AG09309 (cell line): ENCODE measurements at places on chromosomes 1 and 21.

GRCh38 chr1:179326746-179327145, 33.1 kb downstream of the SOAT1 start:
- DNase-seq: no peak

- no peak for DNase-seq
Measured at GRCh38 chr1:207334337-207334736, 12.9 kb downstream of the CD55 start.

- DNase-seq: peak; percentile 40
Measured at GRCh38 chr1:115364046-115364779, 26.2 kb upstream of the NGF start.

- no peak for DNase-seq
Measured at GRCh38 chr1:25573591-25573930, 30.2 kb downstream of the LDLRAP1 start.

DNA sequence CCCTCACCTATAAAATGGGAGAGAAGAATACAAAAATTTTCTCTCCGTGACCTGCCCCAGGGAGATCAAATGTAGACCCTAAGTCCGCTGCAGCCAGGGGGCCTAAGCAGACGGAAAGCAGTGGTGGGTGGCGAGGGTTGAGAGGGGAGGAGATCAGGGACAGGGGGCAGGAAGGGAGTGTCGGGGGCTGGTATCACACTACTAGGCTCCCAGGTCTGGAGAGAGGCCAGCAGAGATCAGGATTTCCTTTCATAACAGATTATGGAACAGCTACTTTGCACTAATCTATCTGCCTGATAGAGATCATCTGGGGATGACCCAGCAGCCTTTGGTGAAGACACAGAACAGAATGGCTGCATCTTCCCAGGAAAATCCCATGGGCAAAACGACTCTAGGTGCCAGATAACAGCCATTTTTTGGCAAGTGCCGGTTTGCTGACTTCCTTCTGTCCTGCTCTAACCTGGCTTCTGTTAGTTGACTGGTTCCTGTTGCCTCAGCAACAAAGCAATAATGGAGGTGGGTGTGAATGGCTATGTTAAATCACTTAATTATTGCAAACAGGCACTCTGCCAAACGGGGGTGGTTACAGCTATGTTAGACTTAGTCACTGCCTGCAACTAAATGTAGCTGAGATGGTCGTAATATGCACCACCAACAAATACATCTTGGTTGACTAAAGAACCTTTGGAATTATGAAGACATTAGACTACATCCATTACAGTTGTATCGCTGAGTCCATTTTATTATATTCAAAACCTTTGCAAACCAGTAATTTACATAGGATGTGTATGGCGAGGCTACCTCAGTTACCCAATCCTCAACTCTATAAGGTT, 30.0 kb upstream of the EPS8L3 start:
- DNase-seq: peak; percentile 59

DNA sequence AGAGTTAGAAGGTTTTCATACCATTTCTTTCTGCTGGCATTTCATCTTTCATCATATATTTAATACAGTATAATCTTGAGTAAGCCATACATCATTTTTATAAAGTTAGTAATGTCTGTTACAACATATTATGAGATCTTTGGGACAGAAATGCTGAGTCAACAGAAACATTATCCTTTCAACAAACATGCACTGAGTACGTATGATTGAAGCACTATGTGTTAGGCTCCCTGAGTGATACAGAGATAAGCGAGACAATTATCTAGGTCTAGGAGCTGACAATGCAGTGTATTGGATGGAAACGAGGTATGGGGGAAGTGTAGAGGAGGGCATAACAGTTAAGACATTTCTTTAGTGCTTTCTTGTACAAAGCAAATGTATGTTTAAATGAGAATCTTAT, 19.7 kb upstream of the GPR52 start:
- no peak for DNase-seq

- DNase-seq: no peak
Measured at GRCh38 chr1:109691759-109692158, 4.1 kb downstream of the GSTM1 start.

GRCh38 chr1:5389101-5389885, 602.9 kb downstream of the NPHP4 start:
- DNase-seq: no peak

DNA sequence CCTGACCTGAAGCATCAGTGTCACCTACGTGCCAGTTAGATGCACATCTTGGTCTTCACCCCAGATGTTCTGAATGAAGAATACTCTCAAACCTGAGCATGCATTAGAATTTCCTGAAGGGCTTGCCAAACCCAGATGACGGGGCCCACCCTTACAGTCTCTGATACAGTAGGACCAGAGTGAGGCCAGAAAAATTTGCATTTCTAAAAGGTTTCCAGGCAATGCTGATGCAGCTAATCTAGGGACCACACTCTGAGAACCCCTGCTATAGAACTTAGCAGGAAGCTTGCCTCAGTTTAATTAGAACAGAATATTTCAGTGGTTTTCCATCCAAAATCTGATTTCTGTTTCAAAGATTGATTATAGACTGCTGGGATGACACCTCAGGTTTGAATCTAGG, 9.9 kb upstream of the CTBS start:
- DNase-seq: no peak

- no peak for DNase-seq
Measured at GRCh38 chr1:17856496-17857108, 101.5 kb downstream of the ACTL8 start.

- no peak for DNase-seq
Measured at GRCh38 chr1:43307458-43308158, 6.8 kb downstream of the TIE1 start.

DNA sequence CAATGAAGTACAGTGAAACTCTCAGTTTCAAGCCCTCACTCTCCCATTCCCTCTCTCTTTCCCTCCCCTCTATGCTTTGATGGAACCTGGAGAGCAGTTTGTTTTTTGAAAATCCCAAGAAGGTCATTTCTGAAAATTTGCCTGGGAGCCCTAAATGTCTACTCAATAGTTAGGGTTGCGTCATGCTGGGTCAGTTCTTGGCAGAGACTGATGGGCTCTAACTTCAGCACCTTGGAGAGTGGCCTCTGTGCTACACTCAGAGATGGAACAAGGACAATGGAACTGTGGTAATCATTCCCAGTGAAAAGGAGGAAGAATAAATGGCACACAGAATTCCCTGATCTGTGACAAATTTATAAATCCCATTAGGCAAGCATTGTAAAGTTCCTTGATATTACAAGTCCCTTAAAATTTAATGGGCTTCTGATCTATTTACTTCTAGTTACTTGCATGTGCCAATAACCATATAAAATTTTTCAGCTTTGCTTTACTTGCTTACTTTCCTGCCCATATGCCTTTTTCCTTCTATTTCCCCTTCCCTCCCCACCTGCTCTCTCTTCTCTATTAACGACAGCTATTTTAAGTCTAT, 182.9 kb upstream of the KCND3 start:
- peak; percentile 4 for DNase-seq

DNA sequence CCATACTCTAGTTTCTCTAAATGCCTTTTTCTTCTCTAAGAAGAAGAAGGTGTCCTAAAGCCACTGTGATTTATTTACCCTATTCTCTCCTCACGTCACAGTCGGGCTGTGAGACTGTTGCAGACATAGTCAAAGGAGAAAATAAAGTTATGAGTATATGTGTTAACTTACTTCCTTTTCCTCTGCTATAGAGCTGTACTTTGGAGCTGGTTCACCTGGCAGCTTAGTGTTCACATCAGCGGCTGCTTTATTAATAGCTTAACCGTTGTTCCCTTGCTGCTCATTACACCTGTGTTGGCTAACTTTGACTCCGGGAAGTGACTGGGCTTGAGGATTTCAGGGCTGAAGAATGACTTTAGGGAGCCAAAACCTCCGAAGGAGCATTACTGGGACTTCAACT, 3.6 kb downstream of the PFKFB2 start:
- no peak for DNase-seq
